ENCODE measurements at places on chromosomes 12 and 14.

DNA sequence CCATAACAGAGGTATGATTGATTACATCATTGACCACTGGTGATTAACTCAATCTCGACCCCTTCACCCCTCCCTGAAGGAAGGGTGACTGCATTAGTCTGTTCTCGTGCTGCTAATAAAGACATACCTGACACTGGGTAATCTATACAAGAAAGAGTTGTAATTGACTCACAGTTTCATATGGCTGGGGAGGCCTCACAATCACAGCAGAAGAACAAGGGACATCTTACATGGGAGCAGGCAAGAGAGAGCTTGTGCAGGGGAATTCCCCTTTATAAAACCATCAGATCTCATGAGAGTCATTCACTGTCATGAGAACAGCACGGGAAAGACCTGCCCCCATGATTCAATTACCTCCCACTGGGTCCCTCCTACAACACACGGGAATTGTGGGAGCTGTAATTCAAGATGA, 55.9 kb upstream of the TMCC3 start:
- no peak for DNase-seq

- DNase-seq, result no peak
Observed at GRCh38 chr12:50174971-50175715, 8.0 kb upstream of the CERS5 start.

DNA sequence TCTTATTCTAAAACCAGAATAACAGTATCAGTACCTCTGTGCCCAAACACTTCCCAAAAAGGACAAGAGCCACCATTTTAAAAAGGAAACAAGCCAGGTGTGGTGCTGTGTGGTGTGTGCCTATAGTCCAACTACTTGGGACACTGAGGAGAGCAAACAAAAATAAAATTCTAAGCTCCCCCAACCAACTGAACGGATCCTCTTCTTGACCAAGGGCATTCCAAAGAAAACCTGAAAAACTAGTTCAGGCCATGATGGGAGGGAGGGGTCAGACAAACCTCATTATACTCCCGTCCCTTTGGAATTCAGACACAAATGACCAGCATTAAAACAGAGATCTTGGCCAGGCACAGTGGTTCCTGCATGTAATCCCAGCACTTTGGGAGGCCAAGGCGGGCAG, 20.5 kb downstream of the SLC11A2 start:
- DNase-seq, result no peak

GRCh38 chr12:67288561-67288960, 19.4 kb downstream of the CAND1 start:
- DNase-seq, result no peak

DNA sequence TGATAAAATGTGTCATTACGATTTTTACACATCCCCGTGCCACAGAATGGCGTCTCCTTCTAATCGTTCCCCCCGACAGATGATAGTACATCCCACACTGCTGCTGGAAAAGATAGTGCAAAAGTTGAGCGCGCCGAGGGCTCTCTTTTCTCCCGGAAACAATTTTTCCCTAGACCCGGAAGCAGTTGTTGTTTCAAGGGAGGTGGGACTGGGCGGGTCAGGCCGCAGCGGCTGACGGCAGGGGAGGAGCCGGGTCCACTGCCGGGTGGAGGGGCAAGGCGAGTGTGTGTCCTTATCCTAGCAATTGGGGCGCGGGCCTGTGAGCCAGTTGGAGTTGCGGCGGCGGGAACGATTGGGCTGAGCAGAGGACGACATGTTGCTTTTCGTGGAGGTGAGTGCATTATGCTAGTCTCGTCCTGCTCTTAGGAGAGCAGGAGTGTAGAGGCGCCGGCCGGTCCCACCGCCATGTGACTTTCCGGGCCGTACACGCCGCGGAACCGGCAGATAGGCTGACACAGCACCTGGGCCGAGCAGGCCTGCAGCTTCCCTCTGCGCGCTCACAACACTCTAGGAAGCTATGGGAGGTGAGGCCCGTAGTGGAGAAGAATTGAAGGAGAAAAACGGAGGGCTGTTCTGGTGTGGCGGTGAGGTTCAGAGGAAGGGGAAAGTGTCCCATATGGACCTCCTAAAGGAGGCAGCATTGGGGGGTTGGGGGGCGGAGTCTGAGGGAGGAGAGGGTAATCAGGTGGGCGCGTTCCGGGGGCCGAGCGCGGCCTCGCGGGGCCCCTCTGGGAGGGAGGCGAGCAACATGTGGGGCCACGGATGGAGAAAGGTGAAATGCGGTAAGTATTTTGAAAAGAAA, at the start of gene LARP4:
Gene LARP4 (plus strand): TSS at position 248 of the 862 bp plus-strand sequence. CDS start 126 bp downstream, at position 374.
- peak; percentile 80 for DNase-seq

GRCh38 chr14:65949711-65950516, 536.3 kb upstream of the CCDC196 start:
- DNase-seq, result no peak

DNA sequence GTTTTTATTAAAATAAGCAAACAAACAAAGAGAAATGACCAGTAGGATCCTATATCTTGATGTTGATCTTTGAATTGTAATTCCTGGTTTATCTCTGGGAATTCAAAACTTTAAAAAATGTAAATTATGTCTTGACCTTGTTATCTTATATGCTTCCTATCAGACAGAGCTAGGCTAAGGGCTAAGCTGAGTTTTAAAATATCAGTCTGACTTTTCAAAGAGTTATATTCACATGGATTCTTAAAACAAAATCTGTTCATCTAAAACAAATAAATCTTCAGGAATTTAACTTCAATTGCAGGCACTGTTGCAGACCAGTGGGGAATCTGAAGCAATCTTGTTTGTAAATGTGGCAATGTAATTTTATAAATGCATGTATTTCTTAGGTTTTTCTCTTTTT, 1144.1 kb downstream of the LRFN5 start:
- DNase-seq, result no peak

DNA sequence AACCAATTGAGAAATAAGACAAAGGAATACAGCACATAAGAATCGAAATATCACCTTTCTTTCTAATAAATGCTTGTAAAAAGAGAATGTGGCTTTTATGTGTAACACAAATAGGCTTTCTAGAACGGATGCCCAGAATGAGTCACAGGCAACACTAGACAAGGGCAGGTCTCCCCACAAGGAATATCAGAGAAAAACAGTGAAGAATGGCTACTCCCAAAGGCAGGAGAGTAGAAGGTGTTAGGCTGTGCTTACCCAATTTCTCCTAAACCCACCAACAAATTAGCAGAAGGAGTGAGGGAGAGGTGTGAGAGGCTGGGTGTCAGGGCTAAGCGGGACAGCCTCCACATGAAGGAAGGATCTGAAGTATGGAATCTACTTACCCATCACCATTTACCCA, 55.2 kb downstream of the GALNT4 start:
- DNase-seq, result peak; percentile 4

DNA sequence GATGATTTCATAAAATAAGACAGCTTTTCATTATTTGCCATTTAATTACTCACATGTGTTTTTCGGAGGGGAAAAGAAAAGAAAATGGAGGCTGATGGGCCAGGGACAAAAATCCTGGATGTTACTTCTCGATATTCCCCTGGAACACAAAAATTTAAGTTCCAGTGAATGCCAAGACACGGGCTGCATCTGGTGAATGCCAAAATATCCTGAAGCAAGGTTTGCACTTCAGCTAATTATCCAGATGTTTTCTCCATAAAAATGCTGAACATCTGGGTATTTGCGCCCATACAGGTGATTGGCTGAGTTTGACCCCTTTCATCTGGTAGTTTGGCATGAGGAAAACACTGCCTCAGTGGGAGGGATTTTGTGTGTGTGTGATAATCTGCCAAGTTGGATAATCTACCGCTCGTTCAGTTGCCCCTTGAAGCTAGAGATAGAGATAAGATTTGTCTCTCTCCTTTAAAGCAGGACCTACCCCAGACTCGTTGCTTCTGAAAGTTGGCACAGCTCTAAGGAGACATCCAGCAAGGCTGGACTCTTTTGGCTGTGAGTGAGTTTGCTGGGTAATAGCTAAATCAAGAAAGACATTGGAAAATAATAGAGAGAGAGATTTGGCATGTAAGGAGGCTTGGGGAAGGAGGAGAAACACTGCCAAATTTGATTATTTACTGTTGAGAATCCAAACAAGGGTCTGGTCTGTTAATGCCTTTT, 390.0 kb downstream of the EGLN3 start:
- no peak for DNase-seq

- no peak for DNase-seq
Observed at GRCh38 chr12:113271466-113271852, 50.2 kb downstream of the TPCN1 start.

GRCh38 chr14:59321626-59321949, 133.1 kb downstream of the DAAM1 start:
- DNase-seq, result no peak

DNA sequence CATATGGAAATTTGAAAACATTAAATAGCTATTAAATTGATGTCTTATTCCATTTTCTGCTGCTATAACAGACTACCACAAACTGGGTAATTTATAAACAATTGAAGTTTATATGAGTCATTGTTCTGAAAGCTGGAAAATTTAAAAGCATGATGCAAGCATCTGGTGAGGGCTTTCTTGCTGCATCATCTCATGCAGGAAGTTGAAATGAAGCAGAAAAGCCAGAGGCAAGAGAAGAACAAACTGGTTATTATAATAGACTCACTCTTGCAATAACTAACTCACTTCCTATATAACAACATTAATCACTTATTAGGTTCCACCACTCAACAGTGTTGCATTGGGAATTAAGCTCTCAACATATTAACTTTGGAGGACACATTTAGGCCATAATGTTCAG, 1277.4 kb downstream of the LRFN5 start:
- no peak for DNase-seq

DNA sequence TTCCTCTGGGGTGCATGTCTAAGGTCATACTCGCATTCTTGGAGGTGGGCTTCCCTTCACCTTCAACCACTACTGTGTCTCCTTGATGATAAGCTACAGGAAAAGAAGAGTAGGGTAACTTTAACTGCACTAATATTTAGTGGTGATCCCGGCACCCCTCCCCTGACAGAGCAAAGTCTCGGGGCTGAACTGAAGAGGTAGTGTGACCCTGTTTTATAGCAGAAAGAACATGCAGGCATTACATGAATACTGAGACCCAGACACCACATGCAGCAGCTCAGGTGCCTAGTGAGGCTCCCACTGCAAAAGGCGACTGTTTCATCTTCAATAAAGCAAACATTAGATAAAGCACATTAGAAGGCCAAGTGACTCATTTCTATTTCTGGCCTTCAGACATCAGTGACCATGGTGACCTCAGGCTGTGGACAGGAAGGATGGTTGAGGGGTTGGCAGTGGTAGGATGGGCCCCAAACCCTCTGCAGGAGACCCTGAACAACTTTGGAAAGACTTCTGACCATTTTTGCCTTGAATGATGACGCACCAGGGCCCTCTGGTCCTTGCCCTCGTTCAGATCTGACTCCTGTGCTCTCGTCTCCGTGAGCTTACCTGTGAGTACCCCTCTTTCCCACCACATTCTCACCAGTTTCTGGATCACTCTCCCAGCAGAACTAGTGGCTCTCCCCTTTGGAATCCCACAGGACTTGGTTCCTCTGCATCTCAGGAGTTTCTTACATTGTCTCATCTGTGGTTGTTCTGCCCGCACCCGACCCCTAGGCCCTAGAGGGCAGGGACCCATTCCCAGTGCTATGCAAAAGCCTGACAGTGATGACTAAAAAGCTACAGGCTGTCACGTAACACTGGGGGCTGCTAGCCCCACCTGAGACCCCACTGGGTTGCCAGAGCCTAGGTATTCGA, 23.8 kb upstream of the JPH4 start:
- no peak for DNase-seq

DNA sequence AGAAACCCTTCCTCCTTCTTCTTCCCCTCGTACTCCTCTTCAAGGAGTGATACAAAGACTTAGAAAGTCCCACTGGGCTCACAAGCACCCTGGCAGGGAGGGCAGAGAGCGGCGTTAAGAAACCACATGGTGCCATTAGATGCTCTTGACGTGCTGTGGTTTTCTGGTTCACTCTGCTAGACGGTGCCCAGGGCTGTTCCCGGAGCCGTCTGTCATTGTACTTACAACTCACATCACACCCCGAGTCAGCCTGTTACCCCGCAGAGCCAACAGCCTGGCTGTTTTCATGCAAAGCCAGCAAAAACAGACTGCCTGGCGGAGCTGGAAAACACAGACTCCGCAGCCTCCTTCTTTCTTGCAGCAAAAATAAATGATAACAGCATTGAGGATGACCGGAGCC, 232.6 kb upstream of the TBX3 start:
- no peak for DNase-seq

GRCh38 chr12:31230004-31230403, 95.9 kb downstream of the SINHCAF start:
- DNase-seq, result no peak

- no peak for DNase-seq
Observed at GRCh38 chr12:19957308-19958125, 410.8 kb upstream of the PDE3A start.

DNA sequence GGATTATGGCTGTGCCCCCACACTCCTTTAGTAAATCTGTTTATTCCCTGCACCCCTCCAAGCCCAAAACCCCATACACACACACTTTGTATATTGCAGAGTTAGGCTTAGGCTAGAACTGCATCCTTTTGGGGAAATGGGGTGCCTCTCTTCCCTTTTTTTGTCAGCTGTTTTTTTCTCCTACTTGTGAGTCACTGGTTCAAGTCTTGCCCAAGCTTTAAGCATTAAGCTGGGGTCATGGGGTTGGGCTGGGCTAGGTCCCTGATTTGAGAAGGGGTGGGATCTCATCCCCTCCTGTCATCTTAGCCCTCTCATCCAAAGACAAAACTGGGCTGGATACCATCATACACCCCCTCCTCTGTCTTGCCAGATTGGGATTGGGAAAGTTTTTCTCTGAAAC, 1.6 kb downstream of the LRP1 start:
- no peak for DNase-seq

DNA sequence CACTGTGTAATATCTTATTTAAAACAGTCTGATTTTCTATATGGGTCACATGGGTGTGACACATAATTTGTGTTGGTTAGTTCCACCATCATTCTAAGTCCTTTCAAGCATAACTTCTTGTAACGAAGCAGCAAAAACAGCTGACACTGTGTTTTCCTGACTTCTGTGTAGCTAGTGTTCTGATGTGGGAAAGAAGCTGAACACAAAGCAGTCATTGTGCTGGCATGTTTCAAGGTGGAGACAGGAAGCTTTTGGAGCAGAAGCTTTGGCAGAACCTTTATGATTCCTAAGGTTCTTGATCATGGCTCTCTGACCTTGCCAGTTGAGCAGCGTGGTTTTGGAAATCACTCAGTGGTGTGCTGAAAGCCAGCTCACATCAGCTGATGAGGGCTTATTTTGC, 351.7 kb upstream of the MDGA2 start:
- DNase-seq, result no peak

GRCh38 chr14:77579065-77579464, 37.4 kb downstream of the SPTLC2 start:
- no peak for DNase-seq

DNA sequence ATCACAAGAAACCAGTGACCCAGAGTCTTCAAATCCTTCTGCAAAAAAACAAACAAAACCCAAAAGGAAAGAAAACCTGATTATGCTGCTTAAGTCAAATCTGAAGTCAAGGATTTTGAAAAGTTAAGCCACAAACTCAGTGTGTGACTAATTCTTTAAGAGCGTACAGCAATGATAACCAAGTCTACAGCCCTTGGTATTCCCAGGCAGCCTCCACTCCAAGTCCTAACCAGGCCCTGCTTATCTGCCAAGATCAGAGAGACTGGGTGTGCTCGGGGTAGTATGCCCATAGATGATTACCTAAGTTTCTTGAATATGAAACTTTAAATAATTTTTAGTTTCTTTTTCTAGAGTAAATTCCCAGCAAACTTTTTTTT, 13.1 kb downstream of the PGAM5 start:
- DNase-seq, result no peak

- DNase-seq, result peak; percentile 17
Observed at GRCh38 chr12:63668028-63668799, at the start of gene DPY19L2. TSS of gene DPY19L2 (minus strand) at chr12:63668493. CDS start at chr12:63668393, 100 bp downstream.

- no peak for DNase-seq
Observed at GRCh38 chr14:44462381-44462780, 44.7 kb downstream of the FSCB start.
